ENCODE measurements at places on chromosomes 13 and 19. TPM values are rescaled to one million over a fixed set of nuclear protein-coding genes. Genes with fewer than 3 reads are reported as not detected.

Gene KLK12
- total RNA-seq, result not detected

Gene URI1
- total RNA-seq, result 27.3 TPM

DNA sequence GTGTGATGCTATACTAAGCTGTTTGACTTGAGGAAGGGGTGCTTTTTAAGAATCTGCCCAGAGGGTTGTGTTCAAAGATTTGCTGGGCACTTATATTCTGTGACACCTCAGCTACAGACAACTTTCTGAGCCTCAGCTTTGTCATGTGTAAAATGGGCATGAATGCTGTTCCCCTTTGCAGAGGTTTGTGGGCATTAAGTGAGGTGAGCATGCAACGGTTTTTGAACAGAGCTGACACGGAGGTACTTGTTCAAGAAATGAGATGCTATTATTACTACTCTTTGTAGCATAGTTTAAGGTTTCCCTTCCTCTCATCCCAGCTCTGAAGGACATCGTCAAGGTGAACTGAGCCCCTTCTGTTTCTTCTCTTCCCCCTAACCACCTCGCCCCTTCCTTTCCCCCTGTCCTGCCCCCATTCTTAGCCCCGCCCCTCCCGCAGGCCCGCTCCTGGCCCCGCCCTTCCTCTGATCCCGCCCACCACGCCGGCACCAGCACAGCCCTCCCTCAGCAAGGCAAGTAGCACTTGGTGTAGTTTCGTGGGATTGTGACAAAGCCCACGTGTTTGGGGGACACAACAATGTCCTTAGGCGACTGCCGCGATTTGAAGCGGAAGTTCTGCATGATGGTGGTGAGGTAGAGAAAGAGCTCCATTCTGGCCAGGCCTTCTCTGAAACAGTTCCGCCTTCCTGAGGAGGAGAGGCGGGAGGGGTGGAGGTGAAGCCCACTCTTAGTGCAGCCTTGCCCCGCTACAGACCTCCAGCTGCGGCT lies 26.1 kb upstream of the CYP2A7 start:
- peak; percentile 41 for DNase-seq
- H3K27ac ChIP-seq, result no peak overlapping the region
- no peaks in the 10 kb centered on the region for H3K36me3 ChIP-seq

Gene FRY
- total RNA-seq, result 17.3 TPM

Gene TNFSF9
- total RNA-seq, result 0.28 TPM

DNA sequence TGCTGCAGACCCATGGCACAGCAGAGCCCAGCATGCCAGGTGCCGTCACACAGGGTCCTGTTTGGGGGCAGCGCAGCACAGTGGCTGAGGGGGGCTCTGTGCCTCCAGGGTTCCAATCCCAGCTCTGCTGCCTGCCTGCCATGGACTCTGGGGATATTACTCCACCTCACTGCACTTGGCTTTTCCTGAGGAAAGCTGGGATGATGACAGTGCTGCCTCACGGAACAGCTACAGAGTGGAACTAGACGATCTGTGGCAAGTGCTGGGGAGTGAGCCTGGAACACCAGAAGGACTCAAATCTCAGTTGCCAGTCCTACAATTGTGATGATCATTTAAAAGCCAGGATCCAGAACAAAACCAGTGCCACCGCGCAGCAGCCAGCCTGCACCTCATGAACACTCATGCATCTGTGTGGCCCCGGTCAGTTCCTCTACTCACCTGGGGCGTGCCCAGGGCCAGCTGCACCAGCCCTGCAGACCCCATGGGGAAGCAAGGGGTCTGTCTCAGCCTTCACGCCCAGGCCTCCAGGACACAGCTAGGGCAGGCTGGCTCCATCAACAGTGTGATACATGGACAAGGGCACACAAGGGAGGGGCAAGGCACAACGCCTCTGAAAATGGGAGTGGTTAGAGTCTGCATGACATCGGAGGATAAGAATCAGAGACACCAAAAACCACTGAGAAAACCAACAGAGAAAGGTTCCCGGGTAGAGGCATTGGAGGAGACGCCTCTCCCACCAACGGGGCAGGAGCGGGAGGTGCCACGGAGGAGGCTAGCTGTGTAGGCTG lies 55.2 kb downstream of the ATP7B start:
- H3K27ac ChIP-seq, result no peak overlapping the region
- no peaks in the 10 kb centered on the region for H3K27me3 ChIP-seq
- DNase-seq, result no peak
- H3K4me3 ChIP-seq, result no peak overlapping the region

DNA sequence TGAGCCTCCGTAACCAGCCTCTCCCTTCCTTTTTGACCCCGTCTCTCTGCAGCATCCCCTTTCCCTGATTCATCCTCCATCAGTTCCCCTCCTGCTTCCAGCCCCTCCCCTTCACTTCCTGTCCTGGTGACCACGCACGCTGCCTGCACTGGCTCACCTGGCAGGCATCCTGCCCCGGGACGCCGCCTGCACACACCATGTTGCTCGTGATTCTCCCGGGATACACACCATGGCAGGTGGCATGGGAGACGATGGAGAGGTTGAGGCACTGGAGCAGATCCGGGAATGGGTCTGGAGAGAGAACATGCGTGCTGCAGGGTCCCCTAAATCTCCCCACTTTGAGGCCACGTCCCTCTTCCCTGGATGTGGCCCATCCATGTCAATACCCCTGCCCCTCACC lies 4.2 kb downstream of the KLK12 start:
- H3K27me3 ChIP-seq, result no peaks in the 10 kb centered on the region
- DNase-seq, result no peak
- H3K36me3 ChIP-seq, result no peaks in the 10 kb centered on the region
- no peak overlapping the region for H3K4me3 ChIP-seq

GRCh38 chr13:93356469-93356868 lies 129.9 kb downstream of the GPC6 start:
- no peaks in the 10 kb centered on the region for H3K4me1 ChIP-seq
- H3K27me3 ChIP-seq, result no peaks in the 10 kb centered on the region
- no peaks in the 10 kb centered on the region for H3K36me3 ChIP-seq
- no peak overlapping the region for H3K27ac ChIP-seq

DNA sequence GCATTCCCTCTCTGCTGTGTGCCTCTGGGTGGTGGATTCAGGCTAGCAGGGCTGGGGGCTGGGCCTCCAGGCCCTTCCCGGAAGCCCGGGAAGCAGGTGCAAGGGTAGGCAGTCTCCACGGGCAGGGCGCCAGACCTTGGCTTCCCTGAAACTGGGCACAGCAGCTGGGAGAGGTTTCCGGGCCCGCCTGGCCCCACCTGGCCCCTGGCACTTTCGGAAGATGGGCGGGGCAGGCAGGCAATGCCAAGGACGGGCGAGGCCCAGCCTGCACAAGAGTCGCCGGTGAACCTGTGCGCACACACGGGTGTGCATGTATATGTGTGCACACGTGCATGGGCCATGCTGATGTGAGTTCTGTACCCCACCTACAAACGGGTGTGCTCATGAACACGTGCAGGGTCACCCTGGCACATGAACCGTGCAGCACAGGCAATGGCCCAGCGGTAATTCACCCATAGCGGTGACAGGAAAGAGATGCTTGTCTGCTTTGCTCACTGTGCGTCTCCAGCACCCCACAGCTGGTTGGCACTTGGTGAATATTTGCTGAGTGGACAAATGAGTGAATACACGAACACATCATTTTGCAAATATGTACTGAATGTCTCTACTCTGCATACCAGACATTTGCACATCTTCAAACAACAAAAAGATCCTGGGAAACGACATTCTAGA lies 15.3 kb downstream of the GADD45B start:
- peaks cover 32% of the 10 kb centered on the region for H3K4me1 ChIP-seq
- H3K36me3 ChIP-seq, result no peaks in the 10 kb centered on the region
- H3K4me3 ChIP-seq, result no peak overlapping the region
- H3K27ac ChIP-seq, result peak overlapping the region; percentile 15
- peak; percentile 97 for DNase-seq
- no peaks in the 10 kb centered on the region for H3K27me3 ChIP-seq

- no peaks in the 10 kb centered on the region for H3K27me3 ChIP-seq
- no peak for DNase-seq
- H3K4me1 ChIP-seq, result no peaks in the 10 kb centered on the region
- H3K4me3 ChIP-seq, result no peak overlapping the region
- H3K36me3 ChIP-seq, result no peaks in the 10 kb centered on the region
- H3K27ac ChIP-seq, result no peak overlapping the region
Measured at GRCh38 chr13:93775027-93775426, 548.4 kb downstream of the GPC6 start.

DNA sequence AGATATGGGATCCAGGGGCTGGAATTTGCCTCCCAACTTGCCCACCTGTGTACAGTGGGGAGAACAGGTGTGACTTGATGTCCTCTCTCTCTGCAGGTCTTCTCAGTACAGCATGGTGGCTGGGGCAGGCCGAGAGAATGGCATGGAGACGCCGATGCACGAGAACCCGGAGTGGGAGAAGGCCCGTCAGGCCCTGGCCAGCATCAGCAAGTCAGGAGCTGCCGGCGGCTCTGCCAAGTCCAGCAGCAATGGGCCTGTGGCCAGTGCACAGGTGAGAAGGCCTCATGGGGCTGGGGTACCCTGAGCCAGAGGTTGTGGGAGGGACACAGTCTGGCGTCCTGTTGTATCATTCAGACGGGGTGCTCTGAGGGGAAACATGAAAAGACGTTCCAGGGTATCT lies 3.0 kb downstream of the LENG8 start:
- no peak overlapping the region for H3K4me3 ChIP-seq
- H3K4me1 ChIP-seq, result peaks cover 30% of the 10 kb centered on the region
- peaks cover 13% of the 10 kb centered on the region for H3K36me3 ChIP-seq
- H3K27me3 ChIP-seq, result no peaks in the 10 kb centered on the region

Gene MISP
- total RNA-seq, result 1.3 TPM

Gene PDE4C
- not detected for total RNA-seq

- H3K4me3 ChIP-seq, result peak overlapping the region; percentile 72
- peaks cover 7% of the 10 kb centered on the region for H3K4me1 ChIP-seq
- no peak for DNase-seq
- H3K27me3 ChIP-seq, result no peaks in the 10 kb centered on the region
Measured at GRCh38 chr19:55459950-55460657, 1.3 kb downstream of the ISOC2 start.

Gene HRC
- 0.43 TPM for total RNA-seq

DNA sequence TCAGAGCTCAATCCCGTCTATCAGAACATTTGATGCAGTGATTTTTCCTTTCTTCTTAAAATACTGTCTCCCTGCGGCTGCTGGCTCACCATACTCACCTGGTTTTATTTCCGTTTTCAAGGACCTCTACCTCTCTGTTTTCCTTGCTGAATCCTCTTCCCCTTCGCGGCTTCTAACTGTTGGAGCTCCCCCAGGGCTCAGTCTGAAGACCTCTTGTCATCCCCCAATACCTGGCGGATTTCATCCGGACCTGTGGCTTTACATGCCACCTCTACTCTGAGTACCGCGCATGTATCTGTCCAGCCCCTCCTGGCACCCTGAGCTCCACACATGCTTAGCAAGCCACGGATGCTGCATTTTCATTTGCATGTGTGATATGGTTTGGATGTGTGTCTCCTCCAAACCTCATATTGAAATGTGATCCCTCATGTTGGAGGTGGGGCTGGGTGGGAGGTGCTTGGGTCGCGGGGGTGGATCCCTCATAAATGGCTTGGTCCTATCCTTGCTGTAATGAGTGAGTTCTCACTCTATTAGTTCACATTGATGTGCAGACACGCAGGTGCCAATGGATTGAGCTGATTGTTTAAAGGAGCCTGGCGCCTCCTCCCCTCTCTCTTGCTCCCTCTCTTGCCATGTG lies 106.2 kb upstream of the LSM14A start:
- H3K27me3 ChIP-seq, result no peaks in the 10 kb centered on the region
- no peaks in the 10 kb centered on the region for H3K36me3 ChIP-seq
- H3K4me3 ChIP-seq, result no peak overlapping the region
- DNase-seq, result no peak
- H3K27ac ChIP-seq, result no peak overlapping the region

DNA sequence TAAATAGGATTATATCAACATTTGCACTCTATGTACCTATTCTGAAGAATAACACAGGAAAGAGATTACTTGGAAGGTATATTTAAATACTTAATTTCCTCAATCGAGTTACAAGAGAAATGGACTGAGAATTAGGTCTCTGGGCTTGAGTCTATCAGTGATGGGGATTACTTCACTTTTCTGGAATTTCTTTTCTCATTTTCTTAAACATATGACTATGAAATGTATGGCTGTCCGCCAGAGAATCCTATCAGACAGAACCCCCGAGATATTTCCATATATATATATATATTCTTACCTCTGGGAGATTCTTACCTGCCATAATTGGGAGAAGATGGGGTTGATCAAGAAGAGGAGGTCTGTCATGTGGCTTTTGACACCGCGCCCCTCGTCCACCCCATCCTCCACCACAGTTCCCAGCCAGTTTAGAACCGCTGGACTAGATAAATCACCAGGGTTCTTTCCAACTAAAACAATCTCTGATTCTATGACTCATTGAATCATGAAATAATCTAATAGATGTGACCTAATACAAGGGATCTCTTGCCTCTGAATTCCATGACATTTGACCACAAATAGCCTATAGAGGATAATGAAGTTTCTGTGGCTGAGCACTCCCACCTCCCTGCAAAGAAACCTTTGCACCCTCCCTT lies 231.3 kb downstream of the TBC1D4 start:
- H3K4me1 ChIP-seq, result no peaks in the 10 kb centered on the region
- H3K27ac ChIP-seq, result no peak overlapping the region
- DNase-seq, result no peak
- H3K36me3 ChIP-seq, result no peaks in the 10 kb centered on the region
- H3K4me3 ChIP-seq, result no peak overlapping the region

DNA sequence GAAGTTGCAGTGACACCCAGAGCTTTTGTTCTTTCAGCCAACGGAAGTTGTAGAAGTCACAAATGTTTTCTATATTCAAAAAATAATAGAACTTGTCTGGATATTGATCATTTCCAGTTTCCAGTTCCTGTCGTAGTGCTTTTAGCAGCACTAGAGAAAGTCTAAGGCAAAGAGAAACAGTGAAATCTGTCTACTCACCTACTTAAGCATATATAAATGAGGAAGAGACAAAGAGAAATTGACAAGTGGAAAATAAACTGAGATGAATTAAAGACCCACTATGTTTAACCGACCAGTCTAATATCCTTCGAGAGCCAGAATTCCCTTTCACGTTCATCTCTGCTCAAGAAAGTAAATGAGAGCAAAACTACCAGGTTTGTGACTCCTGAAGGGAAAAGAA lies 36.7 kb downstream of the DACH1 start:
- no peak overlapping the region for H3K4me3 ChIP-seq
- H3K36me3 ChIP-seq, result no peaks in the 10 kb centered on the region
- no peak for DNase-seq
- H3K4me1 ChIP-seq, result no peaks in the 10 kb centered on the region
- H3K27ac ChIP-seq, result no peak overlapping the region

Gene MUC16
- total RNA-seq, result 0.04 TPM

- no peak overlapping the region for H3K4me3 ChIP-seq
- DNase-seq, result no peak
- peak overlapping the region; percentile 0 for H3K27ac ChIP-seq
- no peaks in the 10 kb centered on the region for H3K36me3 ChIP-seq
Measured at GRCh38 chr19:41801792-41802211, 5.4 kb downstream of the CEACAM3 start.

Gene DENND1C
- total RNA-seq, result 0.92 TPM

DNA sequence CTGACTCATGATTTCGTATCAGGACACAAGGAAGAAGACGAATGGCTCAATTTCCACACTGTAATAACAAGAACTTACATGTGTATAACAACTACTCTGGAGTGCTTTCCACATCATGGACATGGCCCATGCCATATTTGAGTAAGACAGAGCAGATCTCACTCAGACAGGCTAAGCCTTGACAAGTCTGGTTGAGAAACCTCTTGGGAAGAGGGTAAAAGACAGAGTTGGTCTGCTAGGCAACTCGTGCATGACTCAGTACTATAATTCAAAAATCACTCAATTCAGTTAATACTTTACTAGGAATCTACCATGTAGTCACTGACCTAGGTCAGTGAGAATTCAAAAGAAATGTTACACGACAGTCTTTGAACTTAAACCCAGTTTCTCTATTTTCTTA lies 5.7 kb upstream of the THSD1 start:
- no peak overlapping the region for H3K27ac ChIP-seq
- H3K4me1 ChIP-seq, result no peaks in the 10 kb centered on the region
- H3K36me3 ChIP-seq, result peaks cover 25% of the 10 kb centered on the region
- H3K27me3 ChIP-seq, result no peaks in the 10 kb centered on the region
- no peak for DNase-seq

Gene TPTE2
- total RNA-seq, result not detected

Data from pancreas (tissue), 10 donors.